ENCODE measurements at places on chromosomes 1 and 21. TPM values are rescaled to one million over a fixed set of nuclear protein-coding genes. Genes with fewer than 3 reads are reported as not detected.

DNA sequence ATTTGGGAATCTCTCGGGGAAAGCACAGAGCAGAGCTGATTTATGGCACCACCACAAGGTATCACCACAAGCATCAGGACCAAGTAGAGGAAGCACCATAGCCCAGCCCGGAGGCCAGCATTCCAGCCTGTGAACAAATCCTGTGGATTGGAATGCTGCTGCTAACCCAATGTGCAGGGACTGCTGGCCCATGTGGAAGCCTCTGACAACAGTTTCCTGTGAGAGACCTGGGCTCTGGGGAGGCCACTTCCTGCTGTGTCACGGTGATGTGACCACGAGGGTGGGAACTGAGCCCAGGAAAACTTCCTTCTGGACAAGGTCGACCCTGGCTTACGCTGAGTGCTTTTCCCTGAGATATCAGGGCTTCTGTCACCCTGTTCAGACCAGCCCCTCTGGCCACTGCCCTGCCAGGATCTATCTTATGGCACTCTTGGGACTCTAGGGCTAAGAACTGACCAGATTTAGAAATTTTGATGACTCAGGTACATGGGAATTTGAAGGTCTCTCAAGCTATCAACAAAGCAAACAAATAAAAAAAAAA, 88.3 kb upstream of the NGF start:
- peaks cover 2% of the 10 kb centered on the region for H3K4me1 ChIP-seq
- H3K36me3 ChIP-seq = no peaks in the 10 kb centered on the region
- peak; percentile 38 for DNase-seq

DNA sequence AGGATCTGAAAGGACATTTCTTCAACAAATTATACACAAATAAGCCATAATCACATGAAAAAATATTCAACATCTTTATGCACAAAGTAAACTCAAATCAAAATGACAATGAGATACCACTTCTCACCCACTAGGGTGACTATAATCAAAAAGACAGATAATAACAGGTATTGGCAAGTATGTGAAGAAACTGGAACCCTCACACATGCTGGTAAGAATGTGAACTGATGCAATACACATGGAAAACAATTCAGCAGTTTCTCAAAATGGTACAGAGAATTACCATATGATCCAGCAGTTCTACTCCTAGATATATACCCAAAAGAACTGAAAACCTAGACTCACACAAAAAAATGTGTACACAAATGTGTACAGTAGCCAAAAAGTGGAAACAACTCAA, 62.5 kb downstream of the CHD5 start:
- H3K4me1 ChIP-seq = no peaks in the 10 kb centered on the region
- H3K27ac ChIP-seq = no peak overlapping the region
- no peaks in the 10 kb centered on the region for H3K36me3 ChIP-seq
- no peak for DNase-seq
- H3K27me3 ChIP-seq = no peaks in the 10 kb centered on the region

FCRL5 gene
- total RNA-seq = 0.60 TPM

CELF3 gene
- 0.57 TPM for total RNA-seq

SAMD13 gene
- total RNA-seq = 0.62 TPM

Data from ovary (tissue), 10 donors.